ENCODE measurements at places on chromosomes 1 and 21.

DNA sequence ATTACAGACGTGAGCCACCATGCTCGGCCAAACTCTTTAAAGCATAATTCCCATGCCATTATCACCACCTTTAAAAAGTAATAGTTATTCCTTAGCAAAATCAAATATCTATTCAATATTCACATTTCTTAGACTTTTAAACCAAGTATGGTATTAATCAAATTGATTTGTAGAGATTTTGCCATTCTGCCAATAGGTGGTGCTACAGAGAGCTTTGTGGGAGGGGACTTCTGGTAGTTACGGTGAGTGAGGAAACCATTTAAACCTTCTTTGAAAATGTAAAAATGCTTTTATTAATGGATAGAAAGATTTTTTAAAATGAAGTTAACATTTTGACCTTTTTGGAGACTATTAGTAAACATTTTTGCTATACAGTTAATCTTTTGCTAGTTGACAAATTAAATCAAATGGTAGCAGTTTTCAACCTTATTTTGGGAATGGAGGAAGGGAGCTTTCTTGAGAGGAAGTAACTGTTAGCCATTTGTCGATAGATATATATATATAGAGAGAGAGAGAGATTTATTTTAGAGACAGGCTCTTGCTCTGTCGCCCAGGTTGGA lies 19.3 kb downstream of the IARS2 start:
- DNase-seq, result no peak

- DNase-seq, result no peak
Measured at GRCh38 chr21:40002978-40003377, 135.7 kb downstream of the PCP4 start.

GRCh38 chr21:29145354-29145782 lies 14.9 kb downstream of the MAP3K7CL start:
- no peak for DNase-seq

DNA sequence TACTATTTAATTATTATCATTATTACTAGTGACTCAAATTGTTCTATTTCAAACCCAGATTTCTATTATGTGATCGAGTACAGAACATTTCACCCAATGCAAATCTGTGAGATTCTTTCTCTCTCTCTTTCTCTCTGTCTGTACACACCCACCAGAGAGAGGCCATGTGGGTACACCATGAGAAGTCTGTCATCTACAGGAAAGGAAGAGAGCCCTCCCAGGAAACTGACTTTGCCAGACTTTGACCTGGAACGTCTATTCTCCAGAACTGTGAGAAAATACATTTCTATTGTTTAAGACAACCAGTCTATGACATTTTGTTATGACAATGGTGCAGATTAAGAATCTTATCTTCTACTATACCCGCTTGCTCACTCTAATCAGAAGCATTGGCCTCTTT lies 1091.6 kb downstream of the TTLL7 start:
- no peak for DNase-seq

DNA sequence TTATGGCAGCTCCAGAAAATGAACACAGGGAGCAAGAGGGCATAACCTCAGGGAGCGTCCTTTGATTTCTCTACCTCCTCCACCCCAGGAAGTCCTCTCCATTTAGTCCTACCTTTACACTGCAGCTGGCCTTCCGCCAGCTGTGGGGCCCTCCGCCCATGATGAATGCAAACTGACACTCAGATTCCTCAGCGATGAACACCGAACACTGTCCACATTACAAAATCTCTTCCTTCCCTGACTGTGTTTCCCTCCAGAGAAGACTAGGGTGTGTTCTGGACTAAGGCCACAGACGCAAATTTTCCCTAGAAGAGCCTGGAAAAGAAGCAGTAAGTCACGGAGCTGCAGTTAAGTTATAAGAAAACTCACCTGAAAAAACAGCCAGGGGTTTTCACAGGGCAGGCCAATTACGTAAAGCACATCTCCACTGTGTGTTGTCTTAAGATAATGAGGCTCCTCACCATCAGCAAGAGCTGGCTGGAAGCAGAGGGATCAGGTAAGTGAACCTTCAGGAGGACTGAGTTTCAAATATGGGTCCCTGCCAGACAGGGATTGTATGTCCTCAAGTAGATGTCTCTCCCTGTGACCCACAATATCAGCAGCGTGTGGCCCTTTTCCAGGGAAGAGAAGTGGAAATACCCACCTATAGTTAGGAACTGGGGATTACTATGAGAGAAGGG lies 46.3 kb upstream of the ATP1B1 start:
- DNase-seq, result no peak

DNA sequence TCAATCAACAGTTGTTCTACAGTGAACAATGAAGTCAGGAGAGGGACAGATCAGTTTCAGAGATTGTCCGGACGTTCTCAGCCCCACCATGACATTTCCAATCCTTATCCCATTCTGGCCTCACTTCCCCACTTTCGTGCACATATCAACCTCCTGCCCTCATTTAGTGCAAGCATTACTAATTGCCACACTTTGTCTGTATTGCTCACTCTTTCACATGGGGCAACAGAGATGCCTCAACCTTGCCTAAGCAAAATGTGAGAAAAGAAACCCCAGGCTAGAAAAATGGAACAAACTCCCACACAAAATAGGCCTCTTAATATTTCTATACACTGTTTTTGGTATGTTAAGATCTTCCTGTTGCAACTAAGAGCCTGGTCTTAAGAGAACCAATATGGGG lies 8.9 kb upstream of the RGS1 start:
- no peak for DNase-seq

- no peak for DNase-seq
Measured at GRCh38 chr1:19066874-19067181, 110.4 kb upstream of the IFFO2 start.

GRCh38 chr1:27015260-27015659 lies 2.6 kb upstream of the TENT5B start:
- no peak for DNase-seq

GRCh38 chr1:246000638-246001015 lies 506.5 kb downstream of the SMYD3 start:
- no peak for DNase-seq

DNA sequence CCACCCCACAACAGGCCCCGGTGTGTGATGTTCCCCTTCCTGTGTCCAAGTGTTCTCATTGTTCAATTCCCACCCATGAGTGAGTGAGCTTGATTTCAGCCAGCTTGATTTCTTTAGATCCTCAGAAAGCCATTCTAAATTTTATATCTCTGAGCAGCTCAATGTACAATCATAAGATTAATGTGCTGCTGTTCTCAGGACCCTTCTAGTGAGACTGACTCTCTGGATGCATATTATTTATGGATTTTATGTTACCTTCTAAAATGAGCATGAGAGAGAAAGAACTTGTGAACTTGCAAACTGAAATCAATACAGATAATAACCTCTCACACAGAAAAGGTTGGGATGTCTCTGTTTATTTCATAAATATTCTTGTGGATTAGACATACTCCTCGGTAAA lies 1133.5 kb upstream of the TMPRSS15 start:
- no peak for DNase-seq

- no peak for DNase-seq
Measured at GRCh38 chr1:209749205-209749604, 6.6 kb upstream of the TRAF3IP3 start.

GRCh38 chr1:1892079-1892762 lies 1.3 kb upstream of the GNB1 start:
- DNase-seq, result peak; percentile 58

DNA sequence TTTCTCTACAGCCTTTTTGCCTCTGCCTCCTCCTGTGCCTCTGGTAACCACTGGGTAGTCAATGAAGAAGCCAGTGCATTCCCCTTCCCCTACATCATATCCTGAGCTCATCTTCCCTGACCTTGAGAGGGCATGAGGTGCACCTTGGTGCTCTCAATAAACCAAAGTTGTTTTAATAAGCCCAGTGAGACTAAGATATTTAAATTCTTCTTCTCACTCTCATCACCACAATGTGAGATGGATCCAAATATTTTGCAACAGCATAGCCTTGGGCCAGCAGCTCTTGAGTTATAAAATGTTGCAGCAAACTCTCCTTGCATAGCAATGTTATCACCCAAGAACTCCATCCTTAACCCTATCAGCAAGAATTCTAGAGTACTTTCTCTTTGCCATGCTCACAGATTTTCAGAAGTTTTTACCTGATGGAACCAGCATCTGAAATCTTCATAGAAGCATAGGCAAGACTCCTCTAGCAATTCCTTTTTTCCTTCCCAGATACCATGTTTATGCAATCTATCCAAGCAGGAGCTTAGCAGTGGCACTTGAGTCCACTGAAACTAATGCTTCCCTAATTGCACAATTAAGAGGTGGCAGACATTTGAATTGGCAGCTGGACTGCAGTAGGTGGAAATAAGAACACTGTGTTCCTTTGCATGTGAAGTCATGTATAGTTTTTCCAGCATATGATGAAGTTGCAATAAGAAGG lies 36.8 kb downstream of the CDC7 start:
- DNase-seq, result no peak

DNA sequence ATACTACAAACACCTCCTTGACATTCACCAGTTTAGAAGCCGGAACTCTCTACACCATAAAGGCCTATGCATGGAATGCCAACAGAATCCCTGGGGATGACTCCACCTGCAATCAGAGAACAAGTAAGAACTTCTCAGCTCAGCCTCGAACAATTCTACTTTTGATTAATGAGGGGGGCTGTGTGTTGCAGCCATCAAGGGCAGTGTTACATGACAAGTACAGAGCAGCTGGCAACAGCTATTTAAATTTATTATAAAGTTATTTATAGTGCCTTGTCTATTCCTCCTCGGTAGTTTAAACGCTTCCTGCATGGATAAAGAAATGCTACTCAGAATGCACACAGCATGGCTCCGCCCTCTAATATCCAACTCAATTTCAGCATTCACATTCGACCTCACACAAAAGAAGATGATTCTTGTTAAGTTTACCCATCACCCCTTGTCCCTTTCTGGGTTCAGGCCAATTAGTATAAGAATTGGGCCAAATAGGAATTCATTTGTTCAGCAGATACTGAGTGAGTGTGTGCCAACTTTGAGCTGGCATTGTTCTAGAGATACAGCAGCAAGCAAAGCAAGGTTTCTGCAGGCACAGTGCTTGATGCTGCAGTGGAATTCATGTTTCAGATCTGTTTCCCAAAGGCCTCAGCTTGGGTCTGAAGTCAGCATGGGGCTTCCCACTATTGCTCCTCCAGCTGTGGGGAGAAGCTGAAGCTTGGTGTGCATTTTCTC lies 6.4 kb downstream of the FNDC7 start:
- no peak for DNase-seq

GRCh38 chr1:93979718-93980319 lies 70.6 kb upstream of the GCLM start:
- DNase-seq, result no peak

DNA sequence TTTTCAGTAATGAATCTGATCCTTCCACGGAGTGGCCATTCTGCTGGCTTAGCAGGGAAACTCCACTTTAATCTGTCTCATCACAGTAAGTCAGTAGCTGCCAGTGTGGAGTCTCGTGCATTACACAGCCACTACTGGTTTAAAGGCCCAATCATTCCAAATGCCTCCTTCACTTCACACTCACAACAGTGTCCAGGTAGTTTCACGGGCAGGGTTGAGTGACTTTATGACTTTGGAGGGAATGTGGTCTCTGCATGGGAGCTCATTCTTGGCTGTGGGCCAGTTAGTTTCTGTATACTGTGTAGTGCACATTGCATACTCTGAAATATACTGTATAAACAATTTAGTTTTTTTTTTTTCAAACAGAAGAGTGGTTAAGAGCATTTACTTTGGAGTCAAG lies 34.6 kb upstream of the C1orf87 start:
- no peak for DNase-seq

DNA sequence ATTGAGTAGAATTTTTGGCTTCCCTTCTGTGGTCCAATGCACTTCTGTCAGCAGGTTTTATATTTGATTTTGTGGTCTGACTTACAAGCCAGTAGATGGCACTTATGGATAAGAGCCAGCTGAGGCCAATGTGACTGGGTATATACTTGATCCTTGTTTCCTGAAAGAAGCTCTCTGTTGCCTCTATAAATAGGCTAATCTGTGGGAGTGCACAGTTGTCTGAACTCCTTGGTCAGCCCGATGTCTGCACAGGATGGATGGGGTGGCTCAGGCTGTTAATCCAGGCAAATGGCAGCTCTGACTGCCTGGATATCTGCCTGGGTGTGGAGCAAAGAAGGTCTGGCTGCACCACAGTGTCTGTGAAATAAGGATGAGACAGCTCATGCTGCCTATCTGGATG lies 1183.7 kb upstream of the PRMT6 start:
- no peak for DNase-seq

GRCh38 chr1:91737650-91738049 lies 148.3 kb downstream of the TGFBR3 start:
- no peak for DNase-seq

DNA sequence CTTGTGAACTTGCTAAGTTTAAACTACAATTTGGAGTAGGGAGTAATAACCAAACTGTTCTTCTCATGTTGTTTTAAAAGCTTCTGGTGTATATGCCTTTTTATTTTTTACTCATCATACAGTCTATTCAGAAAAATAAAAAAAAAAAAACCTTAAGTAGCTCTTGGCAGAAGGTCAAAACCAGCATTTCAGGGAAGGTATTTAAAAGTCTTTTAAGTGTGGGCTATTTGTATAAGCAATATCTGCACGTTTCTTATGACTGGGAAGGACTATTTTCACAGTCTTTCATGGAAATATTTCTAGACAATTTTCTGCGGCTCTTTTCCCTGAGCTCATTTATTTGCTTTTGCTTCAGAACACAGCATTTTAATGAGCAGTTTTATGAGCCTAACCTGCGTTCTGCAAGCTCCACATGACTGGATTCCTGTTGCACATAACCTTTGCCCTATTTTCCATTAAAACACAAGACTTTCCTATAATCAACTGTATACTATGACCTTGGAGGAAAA lies 60.9 kb upstream of the C1orf105 start:
- no peak for DNase-seq

GRCh38 chr1:81242103-81242502 lies 558.6 kb upstream of the ADGRL2 start:
- no peak for DNase-seq

- no peak for DNase-seq
Measured at GRCh38 chr1:206513312-206514111, 6.2 kb downstream of the RASSF5 start.

DNA sequence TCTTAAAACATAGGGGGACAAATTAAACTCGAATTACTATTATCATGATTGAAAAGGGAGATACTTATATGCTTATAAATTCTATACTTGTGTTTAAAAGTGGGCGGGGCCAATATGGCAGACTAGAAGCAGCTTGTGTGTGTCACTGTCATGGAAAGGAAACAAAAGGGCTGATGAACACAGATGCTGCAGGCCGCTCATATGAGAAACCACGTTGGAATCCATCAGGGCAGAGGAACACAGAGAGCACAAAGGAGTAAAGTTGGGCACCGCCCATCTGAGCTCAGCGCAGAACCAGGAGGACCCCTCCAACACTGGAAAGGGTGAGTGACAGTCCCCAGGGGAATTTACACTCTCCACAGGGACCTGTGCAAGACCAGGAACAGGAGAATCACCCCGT lies 107.0 kb downstream of the SLC5A9 start:
- DNase-seq, result no peak

- DNase-seq, result no peak
Measured at GRCh38 chr1:114549137-114549536, 32.3 kb downstream of the BCAS2 start.

DNA sequence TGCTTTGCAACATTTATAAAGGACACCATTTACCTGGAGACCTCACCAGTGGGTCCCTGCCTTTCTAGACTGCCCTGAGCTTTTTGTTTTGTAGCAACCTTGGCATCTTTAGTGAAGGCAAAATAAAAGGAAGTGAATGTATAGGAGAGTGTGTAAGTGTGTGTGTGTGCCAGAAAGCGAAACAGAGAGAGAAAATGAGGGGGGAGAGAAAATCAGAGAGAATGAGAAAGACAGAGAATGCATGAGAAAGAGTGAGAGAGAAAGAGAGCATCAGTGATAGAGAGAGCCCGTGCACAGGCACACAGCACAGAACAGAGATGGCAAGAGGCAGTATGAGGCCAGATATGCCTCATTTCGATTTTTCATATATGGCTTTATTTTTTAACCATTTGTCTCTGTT lies 57.5 kb downstream of the HSD3B1 start:
- no peak for DNase-seq

All from head of caudate nucleus (tissue), 42 donors.